ENCODE measurements at places on chromosomes 16 and 17.

GRCh38 chr16:87490096-87490798, 2.6 kb downstream of the ZCCHC14 start:
- no peak for DNase-seq

DNA sequence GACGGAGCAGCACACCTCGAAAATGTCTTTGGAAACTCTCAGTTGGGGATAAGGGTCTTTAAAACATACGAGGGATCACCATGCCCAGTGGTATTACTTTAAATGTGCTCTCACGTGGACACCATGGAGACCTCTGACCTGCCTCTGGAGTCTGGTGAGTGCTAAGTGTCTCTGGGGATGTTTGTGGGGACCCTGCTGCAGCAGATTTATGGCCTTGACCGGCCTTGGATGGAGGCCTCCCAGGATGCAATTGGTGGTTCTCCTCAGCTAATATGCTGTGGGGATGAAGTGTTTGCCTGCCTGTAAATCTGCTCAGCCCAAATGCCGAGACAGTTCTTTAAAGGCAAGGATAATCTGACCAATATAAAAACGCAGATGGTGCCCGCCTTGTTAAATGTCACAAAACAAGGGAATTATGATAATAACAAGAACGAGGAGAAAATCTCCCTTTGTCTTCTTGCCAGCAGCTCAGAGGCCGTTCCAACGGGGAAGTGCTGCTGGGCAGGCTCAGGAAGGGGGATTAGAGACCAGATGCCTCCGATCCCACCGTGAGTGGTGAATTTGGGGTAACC, 154.4 kb downstream of the ABCC12 start:
- DNase-seq = no peak

DNA sequence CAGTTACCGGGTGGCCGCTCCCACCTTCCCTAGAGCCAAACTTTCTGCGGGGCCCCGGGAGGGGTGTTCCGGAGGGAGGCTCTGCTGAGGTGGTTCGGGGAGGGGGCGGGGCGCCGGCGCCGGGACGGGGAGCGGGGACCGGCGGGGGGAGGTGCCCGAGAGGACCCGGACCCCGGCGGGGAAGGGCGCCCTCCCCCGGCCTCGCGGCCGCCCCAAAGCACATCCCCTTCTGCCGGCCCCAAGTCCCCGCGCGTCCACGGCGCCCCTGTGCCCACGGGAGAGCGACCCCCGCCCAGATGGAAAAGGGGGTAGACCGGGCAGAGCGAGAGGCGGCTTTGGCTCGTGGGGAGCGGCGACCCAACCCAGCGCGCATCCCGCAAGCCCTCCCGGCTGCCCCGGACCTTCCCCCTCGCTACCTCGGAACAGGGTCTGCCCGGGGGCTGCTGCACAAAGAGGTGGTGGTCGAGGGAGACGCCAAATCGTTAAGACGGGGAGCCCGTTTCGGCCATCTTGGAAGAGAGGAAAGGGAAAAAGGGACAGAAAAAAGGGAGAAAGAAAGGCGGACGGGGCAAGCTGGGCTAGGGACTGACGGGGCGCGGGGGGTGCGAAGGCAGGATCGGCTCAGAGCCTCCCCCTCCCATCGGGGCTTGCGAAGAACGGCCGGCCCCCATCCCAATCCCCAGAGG, 530 bp downstream of the PCGF2 start:
- DNase-seq = no peak

DNA sequence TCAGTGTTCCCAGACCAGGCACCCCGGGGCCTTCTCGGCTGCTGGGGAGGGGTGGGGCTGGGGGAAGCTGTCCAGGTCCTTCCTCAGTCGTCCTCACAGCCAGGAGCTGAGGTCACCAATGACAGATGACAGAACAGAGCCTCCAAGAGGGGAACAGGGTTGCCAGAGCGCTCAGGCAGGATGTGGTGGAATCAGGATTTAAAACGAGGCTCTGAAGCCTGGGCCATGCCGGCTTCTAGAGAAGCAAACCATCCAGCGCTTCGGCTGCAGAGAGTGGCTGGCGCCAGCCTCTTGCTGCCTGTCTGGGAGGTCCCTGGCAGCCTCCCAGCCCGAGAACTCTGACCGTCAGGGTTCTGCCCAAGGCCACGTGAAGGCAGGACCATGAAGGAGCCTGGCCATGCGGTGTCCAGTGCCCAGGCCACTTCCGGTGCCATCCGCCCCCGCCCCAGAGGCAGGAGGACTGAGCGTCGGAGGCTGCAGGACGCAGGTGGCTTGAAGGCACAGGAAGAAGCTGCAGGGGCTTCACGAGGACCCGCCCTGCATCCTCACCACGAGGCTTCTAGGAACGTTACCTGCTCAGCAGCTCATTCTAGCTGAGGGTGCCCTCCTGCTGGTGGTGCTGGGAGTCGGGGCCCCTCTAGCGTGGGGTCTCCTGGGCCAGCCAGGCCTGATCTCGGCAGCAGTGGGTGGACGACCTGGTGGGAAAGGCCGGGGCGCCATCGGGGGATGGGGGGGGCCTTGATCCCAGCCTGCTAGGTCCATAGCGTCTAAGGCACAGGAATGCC, 78.5 kb downstream of the KLHDC4 start:
- no peak for DNase-seq

DNA sequence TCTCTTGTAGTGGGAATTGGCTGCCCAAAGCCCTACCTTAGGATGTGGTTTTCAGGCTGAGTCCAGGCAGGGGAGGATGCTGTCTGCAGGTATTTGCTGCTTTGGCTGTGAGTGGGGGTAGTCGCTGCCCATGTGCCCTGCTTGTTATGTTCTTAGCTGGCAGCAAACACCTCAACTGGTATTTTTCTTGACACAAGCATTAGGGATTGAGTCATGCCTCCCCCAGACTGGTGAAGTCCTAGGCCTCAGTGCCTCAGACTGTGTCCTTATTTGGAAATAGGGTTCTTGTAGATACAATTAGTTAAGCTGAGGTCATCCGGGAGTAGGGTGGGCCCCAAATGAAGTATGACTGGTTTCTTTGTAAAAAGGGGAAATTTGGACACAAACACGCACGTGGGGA, 808.3 kb upstream of the EEF2KMT start:
- DNase-seq = no peak

GRCh38 chr16:56336711-56337110, 88.6 kb downstream of the AMFR start:
- DNase-seq = no peak

GRCh38 chr16:14669776-14670175, 24.3 kb downstream of the PLA2G10 start:
- no peak for DNase-seq

GRCh38 chr17:73689596-73690275, 45.5 kb upstream of the SDK2 start:
- DNase-seq = no peak

DNA sequence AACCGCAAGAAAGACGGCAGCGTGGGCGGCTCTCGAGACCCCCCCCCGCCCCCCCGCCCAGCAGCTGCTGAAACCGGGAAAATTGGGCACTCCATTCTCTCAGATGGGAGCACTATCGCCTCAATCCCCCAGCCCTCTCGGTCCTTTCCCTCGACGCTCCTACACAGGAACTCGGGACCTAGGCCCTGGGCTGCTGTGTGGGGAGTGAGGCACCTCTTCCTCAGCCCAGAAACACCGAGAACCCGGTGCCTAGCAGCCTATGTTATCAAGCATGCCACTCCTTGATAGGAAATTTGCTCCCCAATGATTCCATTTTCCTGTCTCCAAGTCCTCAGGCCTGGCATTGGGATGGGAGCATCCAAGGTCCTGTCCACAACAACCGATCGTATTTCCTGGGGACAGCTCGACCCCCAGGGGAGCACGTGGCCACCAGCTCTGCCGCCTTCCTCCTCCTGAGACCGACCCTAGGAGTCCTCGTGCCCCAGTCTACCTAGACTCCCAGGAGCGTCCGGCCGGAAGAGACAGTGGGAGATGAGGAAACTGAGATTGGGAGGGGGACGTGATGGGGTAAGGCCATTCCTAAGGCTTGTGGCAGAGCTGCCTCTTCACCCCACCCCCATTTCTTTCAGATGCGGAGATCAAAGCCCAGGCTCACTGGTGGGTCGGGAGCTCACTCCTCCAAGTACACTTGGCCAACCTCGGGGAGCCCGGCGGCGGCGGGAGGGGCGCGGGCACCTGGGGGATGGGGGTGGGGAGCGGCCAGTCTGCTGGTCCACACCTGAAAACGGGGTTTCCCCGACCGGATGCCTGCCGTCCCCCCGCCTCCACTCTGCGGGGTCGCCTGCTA, 17.5 kb upstream of the CBX8 start:
- DNase-seq = no peak

- no peak for DNase-seq
Measured at GRCh38 chr17:51016099-51016498, 104.6 kb downstream of the SPAG9 start.

GRCh38 chr16:56967733-56968132, 6.0 kb downstream of the CETP start:
- DNase-seq = no peak

GRCh38 chr16:4180511-4180910, 61.4 kb downstream of the SRL start:
- DNase-seq = no peak

- DNase-seq = no peak
Measured at GRCh38 chr17:81039854-81040758, 5.2 kb downstream of the BAIAP2 start.

- DNase-seq = no peak
Measured at GRCh38 chr17:2093349-2093748, 38.4 kb downstream of the HIC1 start.

DNA sequence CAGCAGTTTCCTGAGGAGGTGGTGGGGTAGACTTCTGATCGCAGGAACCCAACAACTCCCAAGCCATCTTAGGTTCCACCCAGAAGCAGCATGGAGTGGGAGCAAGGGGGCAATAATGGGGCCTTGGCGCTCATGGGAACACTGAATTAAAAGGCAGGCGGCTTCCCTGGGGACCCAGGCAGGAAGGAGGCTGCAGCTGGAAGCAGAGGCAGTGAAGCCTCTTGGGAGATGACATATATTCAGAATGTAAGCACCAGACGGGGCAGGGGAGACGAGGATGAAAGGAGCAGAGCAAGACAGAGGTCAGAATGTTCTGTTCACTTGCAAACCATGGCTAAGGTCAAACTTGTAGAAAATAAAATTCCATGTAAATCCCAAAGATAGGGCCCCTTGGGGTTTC, 2.9 kb downstream of the HIGD1B start:
- DNase-seq = no peak

GRCh38 chr16:65574326-65574966, 452.6 kb upstream of the CDH11 start:
- no peak for DNase-seq

GRCh38 chr17:17511881-17512858, 16.0 kb upstream of the RASD1 start:
- no peak for DNase-seq

GRCh38 chr17:67246653-67247415, 1.8 kb upstream of the HELZ start:
- DNase-seq = no peak

DNA sequence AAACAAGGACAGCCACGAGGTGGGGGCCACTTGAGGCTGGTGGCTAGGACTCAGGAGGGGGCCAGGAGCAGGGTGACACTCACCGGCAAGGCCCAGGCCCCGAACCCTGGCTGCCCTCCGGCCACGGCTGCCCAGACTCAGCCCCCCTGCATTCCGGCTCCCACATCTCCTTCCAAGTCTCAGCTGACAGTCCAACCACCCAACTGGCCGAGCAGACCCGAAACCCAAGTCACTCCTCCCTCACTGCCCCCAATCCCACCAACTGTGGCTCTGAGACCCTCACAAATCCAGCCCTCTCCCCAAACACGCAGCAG, 9.4 kb downstream of the HAGH start:
- DNase-seq = no peak

DNA sequence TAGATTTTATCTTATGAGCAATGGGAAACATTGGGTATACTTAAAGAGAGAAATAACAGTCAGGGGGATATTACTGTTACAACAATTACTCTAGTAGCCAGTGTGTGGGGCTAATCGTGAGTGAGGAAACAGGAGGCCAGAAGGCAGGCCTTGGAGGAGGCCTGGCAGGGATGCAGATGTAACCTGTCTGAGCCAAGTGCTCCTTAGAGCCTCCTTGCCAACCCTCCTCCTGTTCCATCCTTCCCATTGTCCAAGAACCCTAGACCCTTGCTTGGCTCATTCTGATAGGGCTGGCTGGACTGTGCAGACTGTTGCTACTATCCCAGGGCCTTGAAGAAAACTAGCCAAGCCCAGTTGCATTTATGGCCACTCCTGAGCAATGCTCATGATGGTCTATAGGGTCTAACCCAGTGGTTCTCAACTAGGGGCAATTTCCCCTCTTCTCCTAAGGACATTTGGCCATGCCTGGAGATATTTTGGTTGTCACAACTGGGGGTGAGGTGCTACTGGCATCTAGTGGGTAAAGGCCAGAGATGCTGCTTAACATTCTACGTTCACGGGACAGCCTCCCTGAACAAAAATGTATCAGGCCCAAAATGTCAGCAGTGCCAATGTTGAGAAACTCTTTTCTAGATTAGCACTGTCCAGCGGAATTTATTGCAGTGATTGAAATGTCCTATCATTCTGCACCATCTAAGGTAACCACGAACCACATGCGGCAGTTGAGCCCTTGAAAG, 24.4 kb upstream of the WSCD1 start:
- no peak for DNase-seq

- DNase-seq = no peak
Measured at GRCh38 chr16:47132308-47132707, 11.4 kb downstream of the NETO2 start.

GRCh38 chr16:892536-893255, 78.1 kb downstream of the LMF1 start:
- no peak for DNase-seq

DNA sequence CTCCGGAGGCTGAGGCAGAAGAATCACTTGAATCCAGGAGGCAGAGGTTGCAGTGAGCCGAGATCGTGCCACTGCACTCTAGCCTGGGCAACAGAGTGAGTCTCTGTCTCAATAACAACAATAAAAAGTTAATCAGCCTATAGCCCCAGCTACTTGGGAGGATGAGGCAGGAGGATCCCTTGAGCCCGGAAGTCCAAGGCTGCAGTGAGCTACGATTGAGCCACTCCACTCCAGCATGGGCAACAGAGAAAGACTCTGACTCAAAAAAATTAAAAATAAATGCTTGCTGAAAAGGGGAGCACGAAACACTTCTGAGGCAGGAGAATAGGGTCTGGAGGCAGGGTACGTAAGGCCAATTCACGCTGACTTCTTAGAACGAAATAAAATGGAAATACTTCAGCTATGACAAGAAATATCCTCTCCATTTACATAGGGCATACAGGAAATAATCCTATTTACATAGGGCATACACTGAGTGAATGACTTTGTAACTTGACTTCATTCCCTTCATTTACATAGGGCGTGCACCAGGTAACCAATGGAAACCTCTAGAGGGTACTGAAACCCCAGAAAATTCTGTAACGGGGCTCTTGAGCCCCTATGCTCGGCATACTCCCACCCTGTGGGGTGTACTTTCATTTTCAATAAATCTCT, 3.2 kb upstream of the PRPSAP1 start:
- no peak for DNase-seq
